ENCODE measurements at places on chromosomes 4 and X.

DNA sequence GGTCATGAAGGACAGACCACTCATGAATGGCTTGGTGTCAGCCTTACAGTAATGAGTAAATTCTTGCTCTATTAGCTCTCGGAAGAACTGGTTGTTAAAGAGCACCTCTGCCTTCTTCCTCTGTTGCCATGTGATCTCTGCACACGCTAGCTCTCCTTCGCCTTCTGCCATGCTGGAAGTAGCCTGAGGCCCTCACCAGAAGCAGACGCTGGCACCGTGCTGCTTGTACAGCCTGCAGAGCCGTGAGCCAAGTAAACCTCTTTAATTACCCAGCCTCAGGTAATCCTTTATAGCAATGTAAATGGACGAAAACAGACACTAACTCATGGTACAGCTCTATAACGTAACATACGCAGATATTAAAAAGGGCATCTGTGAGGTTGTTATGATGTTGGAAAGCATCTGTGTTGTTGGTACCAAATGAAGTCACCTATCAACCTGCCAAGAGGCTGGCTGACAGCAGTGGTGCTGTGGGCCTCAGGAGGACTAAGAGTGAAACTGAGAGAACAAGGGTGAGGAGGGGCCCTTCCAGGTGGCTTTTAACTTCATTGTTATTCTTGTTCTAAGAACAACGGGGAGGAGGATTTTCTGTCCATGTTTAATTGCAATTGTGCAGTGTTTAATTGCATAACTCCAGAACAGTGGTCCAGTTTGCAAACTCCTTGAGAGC is 69.2 kb downstream of the CRMP1 start:
- DNase-seq: no peak

GRCh38 chrX:150202641-150203247 is 160.4 kb upstream of the MAMLD1 start:
- no peak for DNase-seq

DNA sequence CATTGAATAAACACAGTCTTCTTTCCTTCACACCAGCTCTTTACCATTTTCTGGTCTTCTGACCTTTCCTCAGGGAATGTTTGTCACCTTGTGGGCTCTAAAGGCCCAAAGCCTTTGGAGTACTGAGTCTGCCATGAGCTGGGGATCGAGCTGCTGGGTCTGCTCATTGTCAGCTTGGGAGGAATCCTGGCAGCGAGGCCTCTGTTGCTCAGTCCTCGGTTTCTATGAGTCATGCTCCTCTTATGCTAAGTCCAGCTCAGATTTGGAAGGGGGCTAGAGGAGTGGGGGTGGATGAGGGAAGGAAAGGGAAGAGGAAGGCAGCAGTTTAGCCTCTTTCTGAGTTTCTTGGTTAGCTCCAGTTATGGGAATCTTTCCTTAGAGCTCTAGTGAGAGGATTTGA is 31.1 kb downstream of the NHSL2 start:
- no peak for DNase-seq

DNA sequence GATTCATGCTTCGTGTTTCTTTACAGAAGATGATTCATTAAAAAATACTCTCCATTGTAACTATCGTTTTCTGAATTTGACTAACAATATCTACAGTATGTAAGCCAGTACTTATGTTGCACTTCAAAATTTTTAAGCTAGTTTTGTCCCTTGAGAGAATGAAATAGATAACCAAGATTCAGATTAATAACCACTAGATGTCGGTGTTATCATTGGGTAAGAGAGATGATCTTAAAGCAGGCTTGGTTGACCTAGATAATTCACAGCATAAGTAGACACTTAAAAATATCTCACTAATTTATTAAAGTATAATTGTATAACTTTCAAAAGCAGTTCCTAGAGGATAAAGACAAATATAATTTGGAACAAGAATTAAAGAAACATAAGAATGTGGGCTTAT is 430.9 kb downstream of the C4orf33 start:
- DNase-seq: no peak

GRCh38 chrX:20418379-20419150 is 151.9 kb upstream of the RPS6KA3 start:
- DNase-seq: no peak

- DNase-seq: no peak
Observed at GRCh38 chr4:144580430-144580829, 65.5 kb upstream of the HHIP start.

DNA sequence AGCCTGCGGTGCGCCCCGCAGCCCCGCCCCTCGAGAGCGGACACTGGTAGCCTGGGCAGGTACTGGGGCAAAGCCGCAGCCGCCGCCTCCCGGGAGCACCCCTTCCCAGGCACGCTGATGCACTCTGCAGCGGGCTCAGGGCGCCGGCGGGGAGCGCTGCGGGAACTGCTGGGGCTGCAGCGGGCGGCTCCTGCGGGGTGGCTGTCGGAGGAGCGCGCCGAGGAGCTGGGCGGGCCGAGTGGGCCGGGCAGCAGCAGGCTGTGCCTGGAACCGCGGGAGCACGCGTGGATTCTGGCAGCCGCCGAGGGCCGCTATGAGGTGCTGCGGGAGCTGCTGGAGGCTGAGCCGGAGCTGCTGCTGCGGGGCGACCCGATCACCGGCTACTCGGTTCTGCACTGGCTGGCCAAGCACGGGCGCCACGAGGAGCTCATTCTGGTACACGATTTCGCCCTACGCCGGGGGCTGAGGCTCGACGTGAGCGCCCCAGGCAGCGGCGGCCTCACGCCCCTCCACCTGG is 401 bp downstream of the SOWAHD start:
- DNase-seq: peak; percentile 21

- no peak for DNase-seq
Observed at GRCh38 chr4:21728304-21728703, 220.3 kb downstream of the KCNIP4 start.

GRCh38 chr4:42310806-42311205 is 86.5 kb upstream of the SHISA3 start:
- DNase-seq: no peak

GRCh38 chr4:163194593-163194992 is 27.9 kb upstream of the NAF1 start:
- DNase-seq: no peak

GRCh38 chr4:3288571-3289094 is 4.2 kb upstream of the RGS12 start:
- DNase-seq: no peak

DNA sequence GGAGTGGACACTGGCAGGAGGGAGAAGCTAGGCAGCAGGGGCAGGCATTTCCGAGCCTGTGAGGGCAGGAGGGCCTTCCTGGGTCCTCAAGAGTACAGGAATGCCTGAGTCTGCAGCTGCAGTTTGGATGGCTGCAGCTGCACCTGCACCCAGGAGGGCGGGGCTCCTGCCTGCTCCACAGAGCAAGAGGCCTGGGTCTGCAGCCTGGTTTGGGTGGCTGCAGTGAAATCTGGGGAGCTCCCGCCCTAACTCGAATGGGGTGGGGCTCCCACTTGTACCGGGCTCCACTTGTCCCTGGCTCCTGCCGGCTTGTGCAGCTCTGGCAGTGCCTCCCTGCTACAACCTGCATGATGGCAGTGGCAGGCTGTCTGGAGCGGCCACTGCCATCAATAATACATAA is 436.0 kb downstream of the ARHGAP24 start:
- DNase-seq: no peak

DNA sequence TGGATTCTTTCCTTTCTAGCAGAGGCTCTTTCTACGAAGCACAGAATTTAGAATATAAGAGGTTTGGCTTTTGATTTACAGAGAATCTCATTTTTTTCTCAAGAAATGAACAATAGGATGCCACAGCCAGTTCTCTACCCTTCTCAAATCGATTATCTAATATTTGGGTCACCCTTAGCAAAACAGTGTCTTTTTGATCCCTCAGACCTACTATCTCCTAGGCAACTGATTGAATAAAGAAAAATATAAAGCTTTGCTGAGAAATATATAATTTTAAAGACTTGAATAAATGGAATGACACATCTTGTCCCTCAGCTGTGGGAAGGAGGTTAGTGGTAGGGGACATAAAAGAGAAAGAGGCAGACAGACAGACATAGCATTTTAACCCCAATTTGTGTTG is 153.3 kb downstream of the SH3KBP1 start:
- no peak for DNase-seq

GRCh38 chr4:24887881-24888430 is 24.9 kb downstream of the CCDC149 start:
- DNase-seq: no peak

GRCh38 chr4:82711158-82711785 is 87.3 kb downstream of the SCD5 start:
- DNase-seq: no peak

GRCh38 chr4:81628489-81628888 is 156.8 kb upstream of the RASGEF1B start:
- no peak for DNase-seq

DNA sequence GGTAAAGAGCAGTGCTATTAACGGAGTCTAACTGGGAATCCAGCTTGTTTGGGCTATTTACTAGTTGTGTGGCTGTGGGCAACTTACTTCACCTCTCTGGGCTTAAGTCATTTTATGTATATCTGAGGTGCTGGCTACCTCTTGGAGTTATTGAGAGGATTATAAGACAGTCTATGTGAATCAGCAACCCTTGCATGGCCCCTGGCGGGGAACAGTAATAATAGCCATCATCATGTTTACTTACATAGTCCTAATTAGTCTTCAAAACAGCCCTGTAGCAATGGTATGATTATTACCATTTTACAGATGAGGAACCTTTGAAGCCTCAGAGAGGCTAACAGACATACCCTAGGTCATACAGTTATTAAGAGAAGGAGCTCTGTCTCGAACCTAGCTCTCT is 1.5 kb downstream of the HPRT1 start:
- DNase-seq: no peak

DNA sequence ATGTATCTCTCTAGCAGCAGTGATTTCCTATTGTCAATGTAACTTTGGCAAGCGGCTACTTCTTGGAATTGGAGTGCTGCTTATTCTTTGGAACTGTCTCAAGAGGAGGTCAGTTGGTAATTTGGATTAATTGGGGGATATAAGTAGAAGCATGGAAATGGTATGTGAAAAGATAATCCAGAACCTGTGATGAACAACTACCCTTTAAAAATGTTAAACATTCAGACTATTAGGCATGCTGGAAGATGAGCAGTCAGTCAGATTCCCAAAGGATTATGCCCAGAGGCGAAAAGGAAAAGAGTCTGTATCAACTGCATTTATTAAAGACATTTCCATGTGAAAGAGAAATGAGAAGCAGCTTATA is 62.5 kb downstream of the SEC24D start:
- no peak for DNase-seq

GRCh38 chr4:120144634-120145033 is 78.0 kb upstream of the MAD2L1 start:
- DNase-seq: no peak

DNA sequence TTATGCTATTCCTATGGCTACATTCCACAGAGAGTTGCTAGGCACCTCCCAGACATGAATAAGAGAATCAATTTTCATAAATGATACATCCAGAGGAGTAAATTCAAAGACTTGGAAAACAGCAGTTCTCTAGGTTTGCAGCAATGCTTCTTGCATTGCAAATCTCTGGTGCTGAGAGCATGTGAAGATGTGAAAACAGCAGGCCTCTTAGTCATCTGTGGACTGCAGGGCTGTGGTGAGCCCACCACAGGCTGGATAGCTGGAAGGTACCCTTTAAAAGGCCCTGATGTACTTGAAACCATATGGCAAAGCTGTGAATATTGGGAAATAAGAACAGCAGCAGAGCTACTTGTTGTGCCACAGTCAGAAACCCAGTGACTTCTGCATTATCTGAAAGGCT is 2135.9 kb downstream of the ARAP2 start:
- DNase-seq: peak; percentile 23

GRCh38 chr4:8159537-8160232 is 1.1 kb upstream of the ABLIM2 start:
- DNase-seq: no peak

DNA sequence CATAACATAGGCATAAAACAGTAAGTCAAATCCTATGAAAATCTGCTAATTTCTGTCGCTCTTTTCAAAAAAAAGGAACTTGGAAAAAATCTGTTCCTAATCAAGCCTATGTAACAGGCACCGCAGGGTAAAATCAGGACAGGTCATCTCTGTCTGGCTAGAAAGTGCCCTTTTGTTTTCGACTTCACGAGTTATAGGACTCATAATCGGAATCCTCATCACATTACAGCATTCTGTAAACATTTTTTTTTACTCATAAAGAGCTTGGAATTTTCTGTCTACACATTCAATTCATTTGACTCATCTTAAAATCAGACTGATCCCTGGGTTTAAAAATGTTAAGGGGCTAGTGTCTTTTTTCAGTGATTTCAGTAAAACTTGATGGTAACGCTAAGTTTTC is 181.7 kb upstream of the TBC1D9 start:
- no peak for DNase-seq

GRCh38 chrX:626745-627509 is 3.7 kb upstream of the SHOX start:
- no peak for DNase-seq

- DNase-seq: no peak
Observed at GRCh38 chrX:39854772-39855747, 242.7 kb downstream of the BCOR start.

- DNase-seq: no peak
Observed at GRCh38 chr4:180766944-180767729, 1476.1 kb upstream of the TENM3 start.

DNA sequence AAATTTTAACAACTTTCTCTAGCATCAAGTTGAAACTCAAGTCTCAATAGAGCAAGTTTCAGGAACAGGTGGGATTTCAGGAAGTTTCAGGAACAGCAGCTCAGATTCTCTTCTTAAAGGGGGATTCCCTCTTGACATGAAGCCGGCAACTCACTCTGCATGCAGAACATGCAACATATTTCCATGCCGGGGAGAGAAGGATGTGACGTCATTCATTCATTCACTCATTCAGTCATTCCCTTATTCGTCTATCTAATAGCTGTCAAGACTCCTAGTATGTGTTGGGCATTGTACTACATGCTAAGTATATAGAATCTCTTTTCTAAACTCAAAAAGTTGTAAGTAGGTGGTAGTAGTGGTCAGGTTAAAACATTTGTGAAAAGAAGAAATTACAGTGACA is 4.8 kb upstream of the FAM9A start:
- DNase-seq: no peak

DNA sequence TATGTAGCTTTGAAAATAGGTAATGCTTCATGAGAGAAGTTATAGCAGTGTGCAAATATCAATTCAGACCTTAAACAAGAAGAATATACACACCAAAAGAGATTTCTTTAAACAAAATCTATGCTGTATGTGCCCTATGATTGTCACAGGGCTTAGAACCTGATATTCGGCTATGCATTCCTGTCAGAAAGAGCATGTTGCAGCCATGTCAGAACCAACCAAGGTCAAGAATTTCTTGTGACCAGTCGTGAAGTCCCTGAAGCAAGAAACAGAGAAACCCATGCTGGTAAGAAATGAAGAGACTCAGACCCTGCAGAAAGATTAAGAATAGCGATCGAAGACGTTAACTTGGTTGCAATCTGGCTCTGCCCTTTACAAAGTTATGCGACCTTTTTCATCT is 210.3 kb upstream of the SPIN4 start:
- no peak for DNase-seq

GRCh38 chr4:3073158-3074077 is 920 bp downstream of the HTT-AS start:
- no peak for DNase-seq

DNA sequence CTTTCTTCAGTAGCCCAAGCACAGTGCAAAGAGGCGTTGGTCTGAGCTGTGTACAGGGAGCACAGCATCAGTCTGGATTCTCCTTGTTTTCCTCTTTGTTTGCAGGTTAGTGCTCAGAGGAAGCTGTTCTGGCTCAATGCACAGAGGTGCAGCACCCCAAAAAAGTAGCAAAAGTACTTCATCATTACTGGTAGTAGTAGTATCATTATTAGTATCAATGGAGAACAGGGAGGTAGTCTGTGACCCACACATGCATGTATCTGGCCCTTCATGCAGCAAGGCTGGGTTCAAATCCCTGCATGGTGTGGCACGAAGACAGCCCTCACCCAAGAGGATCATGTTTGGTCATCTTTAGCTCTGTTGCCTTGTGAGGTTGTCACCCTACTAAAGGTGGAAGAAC is 68.7 kb downstream of the CXXC4 start:
- no peak for DNase-seq
